Neural crest cell (in vitro differentiated cells): ENCODE measurements at places on chromosomes 2 and 18. TPM values are rescaled to one million over a fixed set of nuclear protein-coding genes. Genes with fewer than 3 reads are reported as not detected.
A peak's percentile ranks its signal among the peaks of the same experiment; 100 is the strongest.

Gene UGT1A5
- not detected in 2 replicates for total RNA-seq

Gene FSIP2
- 8.0 and 10.1 TPM in 2 replicates for total RNA-seq

Gene SMCHD1
- total RNA-seq, result 66.3 and 73.4 TPM in 2 replicates

Gene SKA1
- total RNA-seq, result 28.9 and 30.3 TPM in 2 replicates

Gene REL
- 8.7 and 9.8 TPM in 2 replicates for total RNA-seq

Gene SMARCAL1
- 30.5 and 30.6 TPM in 2 replicates for total RNA-seq

Gene CDH20
- total RNA-seq, result 0.36 and 0.63 TPM in 2 replicates

Gene KIF1A
- 90.9 and 91.3 TPM in 2 replicates for total RNA-seq

Gene INPP1
- 14.3 and 15.3 TPM in 2 replicates for total RNA-seq

Gene FAM168B
- 154 and 159 TPM in 2 replicates for total RNA-seq

Gene SOCS6
- total RNA-seq, result 26.8 and 28.9 TPM in 2 replicates

Gene TGFBRAP1
- 19.6 and 23.8 TPM in 2 replicates for total RNA-seq

Gene AFF3
- 20.9 and 25.7 TPM in 2 replicates for total RNA-seq

DNA sequence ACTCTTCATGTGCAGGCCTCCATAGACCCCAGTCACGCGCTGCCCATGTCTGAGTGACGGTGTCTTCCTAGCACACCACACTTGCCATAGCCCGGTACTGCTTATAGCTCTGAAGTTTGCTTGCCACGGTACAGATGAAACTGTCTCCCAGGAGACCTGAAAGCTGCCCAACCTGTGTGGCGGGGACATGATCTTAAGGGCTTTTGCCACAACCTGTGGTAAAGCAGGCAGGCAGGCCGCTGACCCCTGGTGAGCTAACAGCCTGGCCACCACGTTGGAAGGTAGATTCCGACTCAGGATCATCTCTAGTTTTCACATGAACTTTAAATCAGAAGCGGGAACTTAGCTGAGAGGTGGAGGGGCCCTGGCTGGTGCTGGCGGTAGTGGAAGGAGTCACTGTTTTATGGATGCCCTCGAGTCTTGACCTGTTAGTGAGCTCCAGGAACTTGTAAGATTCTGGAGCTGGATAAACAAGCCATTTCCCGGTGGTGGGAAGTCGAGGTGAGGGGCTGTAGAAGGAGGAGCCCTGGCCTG lies 153.3 kb downstream of the ZNF236 start:
- H3K27me3 ChIP-seq, result no peaks in the 10 kb centered on the region
- peaks cover 32% of the 10 kb centered on the region for H3K4me1 ChIP-seq
- H3K27ac ChIP-seq, result peak overlapping the region; percentile 75
- H3K4me3 ChIP-seq, result no peak overlapping the region
- H3K36me3 ChIP-seq, result no peaks in the 10 kb centered on the region

- H3K36me3 ChIP-seq, result peaks cover 16% of the 10 kb centered on the region
- H3K27ac ChIP-seq, result no peak overlapping the region
- DNase-seq, result no peak
- H3K27me3 ChIP-seq, result no peaks in the 10 kb centered on the region
- H3K4me1 ChIP-seq, result no peaks in the 10 kb centered on the region
- H3K4me3 ChIP-seq, result no peak overlapping the region
Observed at GRCh38 chr2:199875400-199875799, 24.4 kb upstream of the FTCDNL1 start.

- peaks cover 4% of the 10 kb centered on the region for H3K36me3 ChIP-seq
- no peak overlapping the region for H3K27ac ChIP-seq
- DNase-seq, result no peak
- no peak overlapping the region for H3K4me3 ChIP-seq
- H3K27me3 ChIP-seq, result peaks cover 58% of the 10 kb centered on the region
- peaks cover 5% of the 10 kb centered on the region for H3K4me1 ChIP-seq
Observed at GRCh38 chr2:27304488-27305240, 3.6 kb downstream of the UCN start.

DNA sequence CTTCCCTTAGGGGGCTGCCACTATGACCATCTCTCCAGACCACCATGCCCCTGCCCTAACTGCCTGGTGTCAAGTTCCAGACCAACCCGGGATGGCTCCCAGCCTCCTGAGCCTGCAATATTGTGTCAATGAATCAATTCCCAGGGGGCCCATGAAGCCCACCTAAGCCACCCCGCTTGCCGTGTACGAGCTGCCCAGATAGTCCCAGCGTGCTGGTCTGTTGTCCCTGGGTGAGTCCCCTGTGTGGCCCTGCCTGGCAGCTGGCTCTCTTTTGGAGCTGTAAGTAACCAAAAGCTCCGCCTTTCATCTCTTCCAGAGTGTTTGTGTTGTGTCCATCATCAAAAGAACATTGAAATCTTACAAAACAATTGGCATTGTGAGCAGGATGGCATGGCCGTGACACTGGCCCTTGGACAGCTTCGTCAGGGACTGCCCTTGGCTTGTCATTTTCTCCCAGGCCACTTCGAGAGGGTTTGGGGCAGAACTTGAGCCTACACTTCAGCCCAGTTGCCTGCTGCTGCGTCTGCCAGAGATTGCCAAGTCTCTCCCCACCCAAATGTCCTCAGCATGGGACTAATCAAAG lies 11.3 kb upstream of the MAL start:
- H3K36me3 ChIP-seq, result no peaks in the 10 kb centered on the region
- DNase-seq, result no peak
- no peak overlapping the region for H3K27ac ChIP-seq
- peaks cover 14% of the 10 kb centered on the region for H3K4me1 ChIP-seq

DNA sequence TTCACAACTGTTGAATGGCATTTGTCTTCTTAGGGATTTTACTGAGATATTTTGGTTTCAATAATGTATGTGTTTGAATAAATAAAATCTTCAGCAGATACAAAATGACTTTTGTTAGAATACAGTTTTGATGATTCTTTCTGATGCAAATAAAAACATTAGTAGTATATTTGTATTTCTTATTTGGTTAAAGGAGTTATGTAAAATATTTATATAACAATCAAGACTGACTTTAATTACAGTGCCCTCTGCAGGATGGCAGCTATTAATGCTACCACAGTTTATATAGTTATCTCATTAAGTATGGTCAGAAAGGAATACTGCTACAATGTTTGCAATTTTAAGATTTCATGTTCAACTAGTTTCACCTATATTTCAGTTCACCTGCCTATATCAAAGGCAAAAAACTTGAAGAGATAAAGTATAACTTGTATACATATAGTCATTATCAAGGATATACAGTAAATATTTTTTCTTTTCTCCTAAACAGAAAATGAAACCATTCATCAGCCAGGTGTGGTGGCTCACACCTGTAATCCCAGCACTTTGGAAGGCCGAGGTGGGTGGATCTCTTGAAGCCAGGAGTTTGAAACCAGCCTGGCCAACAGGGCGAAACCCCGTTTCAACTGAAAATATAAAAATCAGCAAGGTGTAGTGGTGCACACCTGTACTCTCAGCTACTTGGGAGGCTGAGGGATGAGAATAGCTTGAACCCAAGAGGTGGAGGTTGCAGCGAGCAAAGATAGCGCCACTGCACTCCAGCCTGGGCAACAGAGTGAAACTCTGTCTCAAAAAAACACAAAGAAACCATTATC lies 19.8 kb downstream of the ARL5A start:
- no peak overlapping the region for H3K4me3 ChIP-seq
- H3K36me3 ChIP-seq, result peaks cover 23% of the 10 kb centered on the region

GRCh38 chr2:134183679-134184078 lies 70.2 kb upstream of the MGAT5 start:
- DNase-seq, result no peak
- H3K36me3 ChIP-seq, result no peaks in the 10 kb centered on the region
- H3K4me1 ChIP-seq, result no peaks in the 10 kb centered on the region
- no peak overlapping the region for H3K4me3 ChIP-seq

- no peaks in the 10 kb centered on the region for H3K36me3 ChIP-seq
- no peak for DNase-seq
- H3K4me1 ChIP-seq, result no peaks in the 10 kb centered on the region
- no peaks in the 10 kb centered on the region for H3K27me3 ChIP-seq
- H3K27ac ChIP-seq, result no peak overlapping the region
Observed at GRCh38 chr2:143192716-143193115, 63.5 kb downstream of the ARHGAP15 start.

- peaks cover 4% of the 10 kb centered on the region for H3K4me1 ChIP-seq
- H3K27me3 ChIP-seq, result no peaks in the 10 kb centered on the region
- H3K36me3 ChIP-seq, result no peaks in the 10 kb centered on the region
- H3K27ac ChIP-seq, result no peak overlapping the region
- DNase-seq, result no peak
Observed at GRCh38 chr2:45729753-45730512, 78.5 kb downstream of the PRKCE start.

DNA sequence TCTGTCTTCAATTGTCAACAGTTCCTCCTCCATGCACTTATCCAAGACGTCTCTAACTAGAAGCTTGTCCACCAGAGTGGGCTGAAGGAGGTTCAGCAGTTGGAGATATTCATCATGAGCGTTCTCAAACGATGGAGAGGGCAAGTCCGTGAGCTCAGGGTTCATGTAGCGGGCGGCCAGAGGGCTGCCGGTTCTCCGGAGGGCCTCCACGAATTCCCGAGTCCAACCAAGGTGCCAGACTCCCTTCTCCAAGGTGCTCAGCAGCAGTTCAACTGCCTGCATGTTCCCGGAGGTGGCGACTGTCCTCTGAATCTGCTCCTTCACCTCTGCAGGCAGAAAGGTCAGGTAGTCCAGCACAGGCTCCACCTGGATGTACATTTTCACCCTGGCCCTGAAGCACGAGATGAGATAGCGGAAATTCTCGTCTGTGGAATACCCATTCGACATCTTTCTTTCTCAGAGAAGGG lies 590 bp downstream of the IFIH1 start:
- peaks cover 42% of the 10 kb centered on the region for H3K27me3 ChIP-seq
- H3K27ac ChIP-seq, result no peak overlapping the region
- no peak for DNase-seq
- H3K4me3 ChIP-seq, result peak overlapping the region; percentile 86

GRCh38 chr2:126945118-126945517 lies 46.4 kb downstream of the TEX51 start:
- H3K4me1 ChIP-seq, result no peaks in the 10 kb centered on the region
- H3K4me3 ChIP-seq, result no peak overlapping the region
- H3K27ac ChIP-seq, result no peak overlapping the region
- peaks cover 3% of the 10 kb centered on the region for H3K36me3 ChIP-seq

GRCh38 chr18:5107988-5108387 lies 89.1 kb downstream of the AKAIN1 start:
- no peak overlapping the region for H3K27ac ChIP-seq
- no peak overlapping the region for H3K4me3 ChIP-seq
- H3K4me1 ChIP-seq, result no peaks in the 10 kb centered on the region
- H3K36me3 ChIP-seq, result no peaks in the 10 kb centered on the region
- peaks cover 55% of the 10 kb centered on the region for H3K27me3 ChIP-seq

DNA sequence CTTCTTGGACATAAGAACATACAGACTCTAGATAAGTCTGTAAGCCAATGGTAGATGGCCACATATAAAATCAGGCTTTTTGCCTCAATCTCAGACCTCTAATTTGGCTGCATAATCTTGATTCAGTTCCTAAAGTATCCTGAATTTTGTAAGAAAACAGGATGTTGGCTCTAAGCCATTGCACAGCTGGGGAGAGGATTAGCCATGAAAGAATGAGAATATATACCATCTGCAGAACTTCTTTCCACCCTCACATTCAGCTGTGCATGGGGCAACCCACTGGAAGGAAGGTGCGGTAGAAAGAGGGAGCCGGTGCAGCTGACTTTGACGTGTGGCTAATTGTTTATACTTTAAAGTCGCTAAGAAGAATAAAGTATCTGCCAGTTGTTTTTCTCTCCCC lies 1061.6 kb upstream of the FAM98A start:
- H3K36me3 ChIP-seq, result no peaks in the 10 kb centered on the region
- peaks cover 3% of the 10 kb centered on the region for H3K27me3 ChIP-seq
- H3K4me3 ChIP-seq, result no peak overlapping the region
- no peak overlapping the region for H3K27ac ChIP-seq
- H3K4me1 ChIP-seq, result no peaks in the 10 kb centered on the region
